ENCODE measurements at places on chromosomes 7 and 10.

DNA sequence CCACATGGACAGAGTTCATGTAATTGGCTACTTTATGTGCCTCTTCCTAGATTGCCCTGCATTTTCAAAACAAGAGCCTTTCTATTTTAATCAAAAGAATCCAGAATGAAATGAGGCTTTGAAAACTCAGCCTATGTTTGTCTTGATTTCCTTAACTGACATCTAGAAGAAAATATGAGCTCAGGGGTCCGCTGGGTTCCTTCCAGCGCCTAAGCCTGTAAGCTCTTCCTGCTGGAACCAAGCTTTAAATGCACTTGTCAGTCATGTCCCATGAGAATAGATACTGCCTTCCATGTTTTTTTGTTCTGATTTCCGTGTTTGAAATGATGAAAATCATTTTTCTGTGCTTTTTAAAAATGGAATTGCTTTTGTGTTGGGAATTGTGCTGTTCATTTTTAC lies 74.2 kb downstream of the EGFR start:
- DNase-seq: no peak

- no peak for DNase-seq
These were observed 84.6 kb downstream of the AKAP9 start for GRCh38 chr7:92025260-92025659.

DNA sequence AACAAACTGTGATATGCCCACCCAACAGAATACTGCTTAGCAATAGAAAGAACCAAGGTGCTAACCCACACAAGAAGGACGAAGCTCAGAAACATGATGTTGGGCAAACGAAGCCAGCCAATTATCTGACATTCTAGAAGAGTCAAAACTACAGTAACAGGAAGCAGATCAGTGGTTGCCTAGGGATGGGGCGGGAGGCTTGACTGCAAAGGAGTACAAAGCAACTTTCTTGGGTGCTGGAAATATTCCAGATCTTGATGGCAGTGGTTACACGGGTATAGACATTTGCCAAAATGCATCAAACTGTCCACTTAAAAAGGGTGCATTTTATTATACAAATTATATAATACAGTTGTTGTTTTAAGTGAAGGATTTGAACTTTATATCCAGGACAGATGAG lies 41.1 kb upstream of the RET start:
- no peak for DNase-seq

DNA sequence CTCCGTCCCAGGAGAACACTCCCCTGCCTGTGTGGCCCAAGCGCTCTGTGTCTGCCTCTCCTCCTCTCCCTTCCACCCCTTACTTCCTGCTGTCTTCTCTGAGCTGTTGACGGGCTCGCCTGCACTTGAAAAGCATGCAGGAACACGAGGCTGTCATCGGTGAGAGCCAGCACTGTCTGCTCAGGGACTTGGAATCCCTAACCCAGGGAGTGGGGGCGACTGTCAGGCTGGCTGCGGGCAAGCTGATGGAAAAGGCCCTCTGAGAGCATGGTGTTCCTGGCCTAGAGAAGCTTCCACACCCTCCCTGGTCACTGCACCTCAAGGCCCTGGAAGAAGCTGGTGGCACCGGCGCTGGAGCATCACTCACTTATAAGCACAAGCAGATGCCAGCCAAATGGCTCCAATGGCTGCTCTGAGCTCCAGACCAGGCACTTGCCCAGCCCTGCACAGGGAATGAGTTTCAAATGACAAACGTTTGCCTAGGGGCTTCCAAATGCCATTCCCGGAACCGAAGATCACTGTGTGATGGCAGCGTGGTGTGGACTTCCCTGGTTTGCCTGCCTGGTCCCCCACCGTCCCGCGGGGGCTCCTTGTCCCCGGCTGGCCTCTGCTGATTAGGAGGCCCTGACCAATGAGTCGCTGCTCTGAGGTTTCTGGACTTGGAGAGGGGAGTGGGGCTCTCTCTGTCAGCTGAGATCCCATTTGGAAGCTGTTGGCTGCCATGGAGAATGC lies 56.7 kb upstream of the EBF3 start:
- DNase-seq: no peak

GRCh38 chr7:16416289-16417282 lies 4.8 kb downstream of the CRPPA start:
- no peak for DNase-seq
